GM10248 (cell line): ENCODE measurements at places on chromosomes 12 and 14.

DNA sequence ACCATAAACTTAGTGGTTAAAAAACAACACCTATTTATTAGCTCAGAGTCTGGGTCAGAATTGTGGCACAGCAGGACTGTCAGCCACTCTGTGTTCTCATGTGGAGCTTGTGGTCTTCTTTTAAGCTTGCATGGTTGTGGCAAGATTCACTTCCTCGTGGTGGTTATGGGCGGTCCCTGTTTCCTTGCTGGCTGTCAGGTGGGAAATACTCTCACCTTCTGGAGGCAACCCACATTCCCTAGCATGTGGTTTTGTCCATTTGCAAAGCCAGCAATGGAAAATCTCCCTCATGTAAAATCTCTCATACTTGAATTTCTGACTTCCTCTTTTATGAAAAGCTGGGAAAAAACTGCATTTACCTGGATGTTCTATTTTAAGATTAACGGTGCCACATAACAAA is 229.8 kb downstream of the ALX1 start:
- DNase-seq, result peak; percentile 14

DNA sequence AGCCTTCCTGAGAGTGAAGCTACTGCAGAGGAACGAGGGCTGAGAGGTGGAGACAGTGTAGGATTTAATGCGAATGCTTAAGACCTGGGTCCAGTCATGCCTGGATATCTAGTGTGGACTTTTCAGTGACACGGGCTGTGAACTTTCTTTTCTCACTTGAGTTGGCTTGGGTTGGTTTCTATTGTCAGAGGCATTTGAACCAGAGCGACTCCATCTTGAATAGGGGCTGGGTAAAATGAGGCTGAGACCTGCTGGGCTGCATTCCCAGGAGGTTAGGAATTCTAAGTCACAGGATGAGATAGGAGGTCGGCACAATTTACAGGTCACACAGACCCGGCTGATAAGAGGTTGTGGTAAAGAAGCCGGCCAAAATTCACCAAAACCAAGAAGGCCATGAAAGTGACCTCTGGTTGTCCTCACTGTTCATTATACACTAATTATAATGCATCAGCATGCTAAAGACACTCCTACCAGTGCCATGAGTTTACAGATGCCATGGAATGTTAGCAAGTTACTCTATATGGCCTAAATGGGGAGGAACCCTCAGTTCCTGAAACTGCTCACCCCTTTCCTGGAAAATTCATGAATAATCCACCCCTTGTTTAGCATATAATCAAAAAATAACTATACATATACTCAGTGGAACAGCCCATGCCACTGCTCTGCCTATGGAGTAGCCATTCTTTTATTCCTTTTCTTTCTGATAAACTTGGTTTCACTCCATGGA is 34.2 kb upstream of the TMCC3 start:
- DNase-seq, result no peak

DNA sequence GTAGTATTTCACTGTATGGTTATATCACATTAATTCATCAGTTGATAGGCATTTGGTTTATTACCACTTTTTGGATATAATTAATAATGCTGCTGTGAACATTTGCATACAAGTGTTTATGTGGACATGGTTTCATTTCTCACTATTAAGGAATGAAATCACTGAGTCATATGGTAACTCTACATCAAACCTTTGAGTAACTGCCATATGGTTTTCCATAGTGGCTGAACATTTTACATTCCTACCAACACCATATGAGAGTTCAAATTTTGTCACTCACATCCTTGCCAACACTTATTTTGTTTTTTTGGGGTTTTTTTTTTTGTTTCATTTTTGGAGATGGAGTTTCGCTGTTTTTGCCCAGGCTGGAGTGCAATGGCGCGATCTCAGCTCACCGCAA is 30.2 kb upstream of the EAPP start:
- no peak for DNase-seq

- DNase-seq, result no peak
These were observed 91.3 kb downstream of the BBS10 start for GRCh38 chr12:76256904-76257303.

GRCh38 chr12:25388183-25388582 is 137.5 kb upstream of the KRAS start:
- no peak for DNase-seq

GRCh38 chr12:58719161-58719560 is 201.1 kb downstream of the LRIG3 start:
- no peak for DNase-seq

- DNase-seq, result no peak
These were observed 11.1 kb upstream of the NPFF start for GRCh38 chr12:53518381-53518780.

GRCh38 chr12:85422762-85423161 is 142.7 kb downstream of the ALX1 start:
- DNase-seq, result no peak

- DNase-seq, result no peak
These were observed 1.9 kb upstream of the BCL11B start for GRCh38 chr14:99273766-99274345.

DNA sequence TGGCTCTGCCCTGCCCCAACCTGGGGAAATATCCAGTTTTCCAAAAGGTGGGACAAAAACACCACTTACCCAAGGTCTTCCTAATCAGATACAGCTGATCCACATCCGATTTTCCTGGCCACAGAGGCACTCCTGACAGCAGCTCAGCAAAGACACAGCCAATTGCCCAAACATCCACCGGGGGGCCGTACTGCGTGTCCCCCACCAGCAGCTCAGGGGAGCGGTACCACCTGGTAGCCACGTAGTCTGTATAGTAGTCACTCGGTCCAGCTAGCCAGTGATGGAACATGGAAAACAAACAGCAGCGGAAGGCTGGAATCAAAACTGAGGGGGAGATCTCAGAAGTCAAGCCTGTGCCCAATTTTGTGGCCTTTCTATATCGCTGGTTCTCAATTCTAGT is 28.8 kb downstream of the DMAC2L start:
- DNase-seq, result no peak

DNA sequence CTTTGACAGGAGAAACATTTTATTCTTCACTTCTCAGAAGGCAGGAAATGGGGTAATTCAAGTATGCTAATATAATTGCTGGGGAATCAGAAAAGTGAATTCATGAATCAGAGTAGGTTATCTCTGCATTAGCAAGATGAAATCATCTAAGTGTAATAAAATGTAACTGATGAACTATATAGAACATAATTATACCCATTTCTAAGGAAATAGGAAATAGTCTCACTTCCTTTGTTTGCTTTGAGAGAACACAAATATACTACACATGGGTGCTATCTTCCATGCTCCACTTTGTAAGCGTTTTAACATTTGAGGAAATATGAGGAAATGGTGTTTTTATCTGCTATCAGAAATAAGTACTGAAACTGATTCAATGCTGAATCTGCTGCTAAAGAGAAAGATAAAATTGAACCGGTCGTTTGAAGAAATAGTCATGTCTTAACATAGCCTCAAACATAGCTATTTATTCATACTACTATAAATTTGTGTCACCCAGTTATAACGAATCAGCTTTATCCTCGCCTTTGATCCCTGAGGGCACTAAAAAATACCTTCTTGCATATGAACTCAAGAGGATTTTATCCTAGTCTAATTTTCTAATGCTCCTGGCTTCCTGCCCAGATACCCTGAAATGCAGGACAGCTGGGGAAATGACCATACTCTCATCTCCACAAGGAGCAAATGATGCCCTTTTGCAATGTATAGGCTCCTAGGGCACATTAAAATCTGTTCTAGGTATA is 696.0 kb downstream of the C12orf50 start:
- DNase-seq, result no peak

- DNase-seq, result no peak
These were observed 10.5 kb downstream of the PMEL start for GRCh38 chr12:55955344-55955743.

DNA sequence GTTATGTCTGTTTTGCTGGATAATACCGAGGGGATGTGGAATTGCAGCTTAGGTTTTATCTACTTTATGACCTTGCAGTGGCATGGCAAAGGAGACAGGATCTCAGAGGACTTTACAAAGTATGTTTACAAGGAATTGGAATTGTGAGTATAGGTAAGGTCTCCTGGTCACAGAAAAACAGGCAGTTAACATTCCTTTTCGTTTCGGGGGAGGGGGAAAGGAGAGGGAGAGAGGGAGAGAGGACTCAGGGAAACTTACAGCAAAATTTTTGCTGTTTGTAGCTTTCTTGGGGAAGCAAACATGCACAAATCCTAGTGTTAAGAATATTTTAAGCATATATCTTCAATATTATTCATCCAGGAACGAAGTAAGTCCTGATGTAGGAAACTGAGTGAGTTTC is 590.5 kb upstream of the LRFN5 start:
- no peak for DNase-seq

DNA sequence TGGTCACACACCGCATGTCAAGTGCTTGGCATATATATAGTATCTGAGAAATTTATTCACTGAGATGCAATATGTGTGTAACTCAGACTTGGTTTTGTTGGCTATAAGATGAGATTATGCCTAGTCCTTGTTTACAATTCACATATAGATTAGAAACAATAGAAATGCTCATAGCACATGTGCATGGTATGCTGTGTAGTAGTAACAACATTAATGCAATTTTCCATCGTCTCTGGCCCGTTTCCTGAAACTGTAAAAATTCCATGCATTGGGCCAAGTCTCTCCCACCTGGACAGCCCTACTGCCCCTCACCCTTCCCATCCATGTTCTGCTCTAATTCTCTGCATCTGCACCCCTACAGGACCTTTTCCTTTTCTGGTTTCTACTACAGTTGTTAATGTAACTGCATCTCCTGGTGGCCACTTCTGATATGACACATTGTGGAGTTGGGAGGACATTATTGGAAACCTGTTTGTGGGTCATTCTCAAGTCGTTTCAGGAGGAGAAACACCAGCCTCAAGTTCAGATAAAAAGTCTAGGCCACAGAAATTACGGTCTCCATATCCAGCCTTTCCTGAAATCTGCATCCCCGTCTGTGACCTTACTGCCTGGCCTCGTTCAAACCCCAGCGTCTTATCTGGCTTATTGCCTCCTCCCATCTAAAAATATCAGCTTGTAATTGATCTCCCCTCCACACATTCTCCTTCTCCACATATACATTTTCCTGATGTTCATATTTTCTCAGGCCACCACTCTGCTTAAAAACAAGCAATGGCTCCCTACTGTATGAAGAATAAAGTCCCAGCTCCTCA is 37.5 kb downstream of the EMP1 start:
- DNase-seq, result peak; percentile 34

DNA sequence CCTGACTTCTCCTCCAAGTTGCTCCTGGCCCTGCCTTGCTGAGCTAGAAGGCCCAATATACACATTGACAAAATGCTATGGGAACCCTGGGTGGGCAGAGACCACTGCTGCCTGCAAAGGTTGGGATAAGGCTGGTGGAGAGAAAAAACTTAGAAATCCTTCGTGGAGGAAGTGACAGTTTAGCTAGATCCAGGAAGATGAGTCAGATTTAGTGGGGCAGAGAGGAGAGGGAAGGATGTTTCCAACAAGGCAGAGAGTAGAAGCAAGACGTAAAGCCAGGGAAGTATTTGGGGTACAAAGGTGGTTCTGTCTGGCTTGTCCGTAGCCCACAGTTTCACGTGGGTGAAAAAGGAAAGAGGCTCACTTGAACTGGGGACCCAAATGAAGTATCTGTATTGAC is 69.0 kb upstream of the CLMN start:
- DNase-seq, result no peak

GRCh38 chr12:49451468-49452259 is 84.4 kb downstream of the SPATS2 start:
- peak; percentile 79 for DNase-seq

DNA sequence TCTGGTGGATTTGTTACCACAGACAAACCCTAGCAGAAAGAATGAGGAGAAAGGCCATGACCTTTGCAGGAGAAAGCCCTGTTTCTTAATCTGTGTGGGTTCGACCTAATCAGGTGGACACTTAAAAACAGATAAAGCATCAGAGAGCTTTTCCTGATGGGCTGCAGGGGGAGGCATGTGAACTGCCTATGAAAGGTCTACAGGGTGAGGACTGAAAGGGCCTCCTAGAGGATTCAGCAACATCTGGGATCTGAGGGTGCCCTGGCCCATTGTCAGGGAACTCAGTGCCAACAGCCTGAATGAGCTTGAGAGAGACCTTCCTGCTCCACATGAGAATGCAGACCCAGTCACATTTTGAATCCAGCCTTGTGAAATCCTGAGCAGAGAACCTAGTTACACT is 178.8 kb upstream of the DDHD1 start:
- DNase-seq, result no peak

- DNase-seq, result no peak
These were observed 109.9 kb downstream of the TTC8 start for GRCh38 chr14:88934351-88934806.

DNA sequence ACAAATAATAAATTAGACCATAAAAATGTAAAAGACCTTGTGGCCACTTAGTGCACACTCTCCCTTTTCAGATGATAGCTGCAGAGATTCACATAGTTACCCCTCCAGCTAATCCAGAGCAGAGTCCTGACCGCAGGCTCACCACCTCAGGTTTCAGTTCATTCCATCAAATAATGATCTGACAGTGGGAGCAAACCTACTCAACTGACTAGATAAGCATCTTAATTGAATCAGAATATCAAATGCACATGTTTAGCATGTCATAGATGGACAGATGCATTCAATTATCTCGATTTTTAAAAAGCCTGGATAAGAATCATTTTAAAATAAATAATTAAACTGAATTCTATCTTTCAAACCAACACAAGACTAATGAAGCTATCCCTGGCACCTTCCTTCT is 242.3 kb upstream of the PDZRN4 start:
- DNase-seq, result no peak

GRCh38 chr12:131509701-131510100 is 201.2 kb upstream of the SFSWAP start:
- no peak for DNase-seq

GRCh38 chr12:44589697-44590096 is 286.4 kb downstream of the NELL2 start:
- DNase-seq, result no peak

DNA sequence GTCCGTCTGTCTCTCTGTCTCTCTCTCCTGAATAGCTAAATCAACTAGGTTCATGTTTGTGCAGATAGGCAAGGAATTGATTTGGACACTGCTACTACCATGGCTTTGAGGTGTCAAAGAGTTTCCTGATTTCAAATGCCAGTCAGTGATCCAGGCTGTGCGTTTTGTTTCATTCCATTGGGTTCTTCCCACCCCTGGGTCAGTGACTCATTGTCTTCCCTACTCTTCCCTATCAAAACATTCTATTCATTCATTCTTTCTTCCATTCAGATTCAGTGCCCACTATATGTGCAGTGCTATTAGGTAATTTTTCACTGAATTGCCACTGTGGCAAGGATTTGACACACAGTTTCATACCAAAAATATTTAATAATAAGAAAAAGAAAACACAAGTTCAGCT is 50.4 kb downstream of the RPH3A start:
- DNase-seq, result no peak
